ENCODE measurements at places on chromosomes 5 and 9. TPM values are rescaled to one million over a fixed set of nuclear protein-coding genes. Genes with fewer than 3 reads are reported as not detected.

DNA sequence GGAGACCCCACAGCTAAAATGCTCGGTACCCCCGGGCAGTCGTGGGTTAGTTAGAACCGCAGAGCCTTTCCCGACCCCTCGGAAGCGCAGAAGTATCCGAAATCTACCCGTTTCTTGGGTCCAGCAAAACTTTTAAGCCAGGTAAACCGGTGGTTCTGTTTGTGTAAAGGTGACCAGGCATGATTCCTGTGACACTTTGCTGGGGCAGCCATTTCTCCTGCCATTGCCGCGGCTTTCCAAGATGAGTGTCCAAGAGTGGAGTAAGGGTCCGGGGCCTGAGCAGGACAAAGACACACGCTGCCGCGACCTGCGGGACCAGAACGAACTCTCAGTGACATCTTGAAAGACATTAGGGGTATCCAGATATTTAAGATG, 655 bp downstream of the MARVELD2 start:
- DNase-seq = no peak

The PITX1 gene
- 10.3 TPM for total RNA-seq

The BTNL3 gene
- not detected for total RNA-seq

The RNF180 gene
- 0.36 TPM for total RNA-seq

- DNase-seq = no peak
These were observed 541.4 kb downstream of the CSNK1G3 start for GRCh38 chr5:124053340-124053739.

GRCh38 chr5:18099261-18099660, 465.0 kb downstream of the TAF11L14 start:
- no peak for DNase-seq

- DNase-seq = peak; percentile 47
These were observed at the start of gene RGS14 for GRCh38 chr5:177357459-177358351. Gene RGS14, plus strand, starts transcription at chr5:177357924. Its CDS starts 101 bp downstream, at chr5:177358025.

DNA sequence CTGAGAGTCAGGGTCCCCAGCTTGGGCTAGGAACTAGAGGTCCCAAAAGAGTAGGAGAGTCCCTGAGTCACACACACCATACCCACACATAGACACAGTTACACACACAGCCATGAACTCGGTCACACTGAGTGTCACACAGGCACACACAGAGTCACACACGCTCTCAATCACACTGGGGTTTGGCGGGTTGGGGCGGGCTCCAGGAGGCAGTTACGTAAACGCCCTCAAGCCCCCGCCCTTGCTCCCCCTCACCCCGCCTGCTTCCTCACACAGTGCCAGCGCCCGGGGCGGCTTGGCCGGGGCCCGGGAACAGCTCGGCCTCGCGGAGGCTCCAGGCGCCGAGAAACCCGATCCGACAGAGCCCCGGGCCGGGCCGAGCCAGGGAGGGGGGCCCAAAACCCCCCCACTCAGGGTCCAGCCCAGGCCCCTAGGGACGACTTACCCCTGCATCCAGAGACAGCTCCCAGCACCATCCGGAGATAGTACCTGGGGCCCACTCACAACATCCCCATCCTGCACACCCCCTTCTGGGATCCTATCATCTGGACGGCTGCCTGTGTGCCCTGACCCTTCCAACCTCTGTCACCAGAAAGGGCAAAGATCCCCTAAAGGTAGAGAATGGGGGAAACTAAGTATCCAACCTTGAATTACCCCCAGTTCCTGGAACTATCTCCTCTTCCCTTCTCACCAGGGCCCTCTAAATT, 3.5 kb upstream of the CNTFR start:
- DNase-seq = no peak

GRCh38 chr9:22354699-22355384, 91.8 kb upstream of the DMRTA1 start:
- no peak for DNase-seq

The GZMA gene
- not detected for total RNA-seq

- DNase-seq = no peak
These were observed 12.4 kb upstream of the CRB2 start for GRCh38 chr9:123343443-123344191.

The FGF10 gene
- total RNA-seq = not detected

GRCh38 chr5:178625679-178626483, 969 bp downstream of the CLK4 start:
- no peak for DNase-seq

- no peak for DNase-seq
These were observed 687.3 kb downstream of the TLE4 start for GRCh38 chr9:80259079-80259478.

GRCh38 chr9:116286297-116286696, 132.7 kb downstream of the PAPPA start:
- DNase-seq = no peak

DNA sequence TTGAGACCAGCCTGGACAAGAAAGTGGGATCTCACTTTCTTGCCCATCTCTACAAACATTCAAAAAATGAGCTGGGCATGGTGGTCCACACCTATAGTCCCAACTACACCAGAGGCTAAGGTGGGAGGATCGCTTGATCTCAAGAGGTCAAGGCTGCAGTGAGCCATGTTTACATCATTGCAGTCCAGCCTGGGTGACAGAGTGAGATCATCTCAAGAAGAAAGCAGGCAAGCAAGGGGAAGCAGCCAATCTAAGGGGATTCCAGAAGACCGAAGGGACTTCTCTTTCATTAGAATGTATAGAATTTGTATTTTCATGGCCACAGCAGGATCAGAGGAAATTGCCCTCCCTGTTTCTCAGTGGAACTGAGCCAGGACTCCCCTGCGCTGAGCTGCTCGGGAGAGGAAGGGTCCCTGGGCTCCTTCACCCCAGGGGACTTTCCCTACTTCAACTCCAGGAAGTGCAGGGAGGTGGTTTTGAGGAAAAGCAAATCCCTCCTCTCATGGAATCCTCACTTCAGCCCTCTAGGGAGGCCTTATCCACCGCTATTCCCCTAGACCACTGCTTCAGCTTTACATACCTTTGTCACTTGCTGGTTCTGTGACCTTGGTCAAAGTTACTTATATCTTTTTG, 12.1 kb downstream of the WWC1 start:
- no peak for DNase-seq

The OGN gene
- not detected for total RNA-seq

DNA sequence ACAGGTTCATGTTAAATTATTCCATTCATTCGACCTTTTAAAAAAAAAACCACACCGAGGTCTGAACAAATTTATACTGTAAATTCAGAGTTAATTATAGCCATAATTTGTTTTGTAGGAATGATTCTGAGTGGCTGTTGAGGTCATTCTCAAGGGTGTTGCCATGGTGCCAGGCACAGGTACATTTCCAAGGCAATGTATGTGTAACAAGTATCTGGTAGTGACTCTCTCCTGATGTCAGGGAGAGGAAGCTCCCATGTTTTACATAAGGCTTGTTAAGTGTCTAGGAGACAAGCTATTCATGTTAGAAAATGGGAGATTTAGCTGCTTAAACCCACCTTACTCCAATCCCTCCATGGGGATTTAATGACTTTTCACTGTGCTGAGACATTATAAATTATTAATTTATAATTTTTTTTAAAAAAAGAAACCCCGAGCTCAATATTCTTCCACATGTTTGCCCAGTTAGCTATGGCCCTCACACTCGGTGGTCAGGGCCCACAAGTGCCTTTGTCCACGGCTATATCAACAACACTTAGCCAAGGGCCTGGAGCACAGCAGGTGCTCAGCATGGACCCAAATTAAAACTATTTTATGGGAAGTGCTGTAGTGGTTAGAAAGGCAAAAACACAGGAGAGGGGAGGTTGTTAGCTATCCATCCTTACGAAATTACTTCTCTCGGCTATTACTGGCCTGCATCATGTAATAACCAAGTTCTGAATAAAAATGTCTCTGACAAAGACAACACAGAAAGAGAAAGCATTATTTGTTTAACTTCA, 154.6 kb upstream of the GNA14 start:
- no peak for DNase-seq

DNA sequence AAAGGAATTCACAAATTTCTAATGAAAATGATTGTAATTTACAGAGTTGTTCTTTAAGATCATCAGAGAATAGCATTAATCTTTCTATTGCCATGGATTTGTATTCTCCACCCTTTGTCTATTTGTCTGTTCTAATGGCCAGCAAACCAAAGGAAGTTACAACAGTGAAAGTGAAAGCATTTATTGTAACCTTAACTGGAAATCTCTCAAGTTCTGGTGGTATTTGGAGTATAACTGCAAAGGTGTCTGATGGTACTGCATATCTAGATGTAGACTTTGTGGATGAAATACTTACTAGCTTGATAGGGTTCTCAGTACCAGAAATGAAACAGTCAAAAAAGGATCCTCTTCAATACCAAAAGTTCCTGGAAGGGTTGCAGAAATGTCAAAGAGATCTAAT, 21.7 kb downstream of the RMI1 start:
- DNase-seq = peak; percentile 17

DNA sequence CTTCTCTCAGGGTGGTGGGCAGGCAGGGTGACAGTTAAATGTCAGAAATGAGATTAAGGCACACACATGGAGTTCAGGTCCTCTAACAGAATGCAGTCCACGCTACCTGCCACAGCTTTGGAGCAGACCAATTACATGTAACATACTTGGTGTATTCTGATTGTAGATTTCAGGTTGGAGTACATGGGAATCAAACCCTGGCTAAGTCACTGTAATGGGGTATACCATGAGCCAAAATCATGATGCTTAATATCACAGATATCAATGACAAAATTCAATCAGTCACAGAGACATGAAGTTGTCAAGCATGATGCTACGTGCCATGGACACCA, 48.9 kb downstream of the MEF2C start:
- no peak for DNase-seq

GRCh38 chr5:64831996-64832395, 63.3 kb downstream of the CWC27 start:
- no peak for DNase-seq

- no peak for DNase-seq
These were observed 202.2 kb upstream of the VLDLR start for GRCh38 chr9:2419347-2419746.

DNA sequence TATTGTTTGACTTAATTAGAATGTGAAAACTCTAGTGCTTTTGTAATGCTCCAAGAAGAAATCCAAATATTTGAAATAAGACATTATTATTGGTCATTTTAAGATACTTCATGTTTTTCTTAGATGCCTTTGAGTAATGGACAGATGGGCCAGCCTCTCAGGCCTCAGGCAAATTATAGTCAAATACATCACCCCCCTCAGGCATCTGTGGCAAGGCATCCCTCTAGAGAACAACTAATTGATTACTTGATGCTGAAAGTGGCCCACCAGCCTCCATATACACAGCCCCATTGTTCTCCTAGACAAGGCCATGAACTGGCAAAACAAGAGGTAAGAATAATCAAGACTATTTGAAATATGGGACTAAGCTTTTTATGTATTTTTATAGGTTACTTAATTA, 69.2 kb upstream of the SREK1 start:
- DNase-seq = no peak

GRCh38 chr5:169795338-169795737, 158.3 kb downstream of the DOCK2 start:
- no peak for DNase-seq

The FBXO4 gene
- 8.3 TPM for total RNA-seq

- no peak for DNase-seq
These were observed 459.3 kb upstream of the ZNF608 start for GRCh38 chr5:125205601-125206225.

DNA sequence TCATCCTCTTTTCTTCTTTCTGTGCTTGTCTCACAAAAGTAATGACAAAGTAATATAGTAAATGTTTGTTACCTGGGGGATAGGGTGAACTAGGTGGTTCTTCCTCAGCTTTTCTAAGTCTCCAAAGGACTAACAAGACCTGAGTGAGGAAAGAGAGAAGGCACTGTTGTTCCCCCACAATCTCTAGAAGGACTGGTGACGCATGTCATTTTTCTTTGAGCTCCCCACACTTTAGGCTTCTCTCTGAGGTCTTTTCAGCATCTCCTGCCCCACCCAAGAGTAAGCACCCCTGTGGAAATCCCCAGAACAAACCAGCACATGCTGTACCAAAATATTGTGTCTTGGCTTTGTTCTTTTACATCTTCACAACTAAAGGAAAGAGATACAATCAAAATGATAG, 2.4 kb upstream of the IL7R start:
- no peak for DNase-seq

DNA sequence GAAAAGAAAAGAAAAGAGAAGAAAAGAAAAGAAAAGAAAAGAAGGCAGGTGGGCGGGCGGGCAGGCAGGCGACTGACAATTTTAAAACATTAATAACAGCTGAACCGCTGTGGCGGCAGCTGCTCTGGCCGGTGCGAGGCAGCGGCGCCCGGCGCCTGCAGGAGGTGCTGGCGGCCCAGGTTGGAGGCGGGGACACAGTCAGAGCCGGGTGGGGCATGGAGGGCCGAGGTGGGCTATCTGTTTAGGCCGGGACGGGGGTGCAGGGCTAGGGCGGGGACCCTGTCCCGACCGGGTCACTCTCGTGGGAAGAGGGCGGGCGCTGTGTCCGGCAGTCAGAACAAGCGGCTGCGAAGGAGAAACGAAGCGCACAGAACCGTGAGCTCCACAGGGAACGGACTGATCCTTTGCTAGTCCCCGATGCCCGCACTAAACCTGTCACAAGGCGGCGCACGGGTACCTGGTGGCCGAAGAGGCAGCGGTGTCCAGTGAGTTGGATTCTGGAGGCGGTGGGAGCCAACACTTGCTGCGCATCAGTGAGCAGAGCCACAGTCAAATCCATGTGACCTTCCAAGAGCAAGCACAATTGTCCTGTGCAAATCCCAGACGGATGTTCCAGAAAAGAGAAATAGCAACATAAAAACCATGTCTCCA, 13.6 kb upstream of the ALDOB start:
- peak; percentile 54 for DNase-seq

All from IMR-90 (cell line).